Iris pigment epithelial cell (primary cell): ENCODE measurements at places on chromosomes 3 and 15.

GRCh38 chr3:161745741-161746140 lies 249.1 kb downstream of the OTOL1 start:
- no peak for DNase-seq

DNA sequence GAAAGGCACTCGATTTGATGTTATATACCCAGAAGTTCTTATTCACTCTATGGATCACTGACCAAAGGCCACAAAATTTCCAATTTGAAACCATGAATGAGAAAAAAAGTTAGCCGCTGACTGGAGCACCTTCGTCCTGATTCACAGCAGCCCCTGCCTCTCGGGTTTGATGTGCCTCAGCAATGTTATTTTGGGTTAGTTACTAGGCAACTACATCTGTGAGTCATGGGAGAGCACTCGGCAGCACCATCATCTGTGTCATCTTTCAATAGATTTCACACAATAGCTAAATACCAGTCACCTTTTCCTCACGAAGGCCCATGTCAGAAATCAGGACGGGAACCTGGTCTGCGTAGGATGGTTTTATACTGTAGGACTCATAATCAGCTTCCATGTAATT lies 269.2 kb downstream of the ZBBX start:
- DNase-seq: peak; percentile 18

- DNase-seq: no peak
Measured at GRCh38 chr3:94323596-94323995, 260.7 kb downstream of the NSUN3 start.

DNA sequence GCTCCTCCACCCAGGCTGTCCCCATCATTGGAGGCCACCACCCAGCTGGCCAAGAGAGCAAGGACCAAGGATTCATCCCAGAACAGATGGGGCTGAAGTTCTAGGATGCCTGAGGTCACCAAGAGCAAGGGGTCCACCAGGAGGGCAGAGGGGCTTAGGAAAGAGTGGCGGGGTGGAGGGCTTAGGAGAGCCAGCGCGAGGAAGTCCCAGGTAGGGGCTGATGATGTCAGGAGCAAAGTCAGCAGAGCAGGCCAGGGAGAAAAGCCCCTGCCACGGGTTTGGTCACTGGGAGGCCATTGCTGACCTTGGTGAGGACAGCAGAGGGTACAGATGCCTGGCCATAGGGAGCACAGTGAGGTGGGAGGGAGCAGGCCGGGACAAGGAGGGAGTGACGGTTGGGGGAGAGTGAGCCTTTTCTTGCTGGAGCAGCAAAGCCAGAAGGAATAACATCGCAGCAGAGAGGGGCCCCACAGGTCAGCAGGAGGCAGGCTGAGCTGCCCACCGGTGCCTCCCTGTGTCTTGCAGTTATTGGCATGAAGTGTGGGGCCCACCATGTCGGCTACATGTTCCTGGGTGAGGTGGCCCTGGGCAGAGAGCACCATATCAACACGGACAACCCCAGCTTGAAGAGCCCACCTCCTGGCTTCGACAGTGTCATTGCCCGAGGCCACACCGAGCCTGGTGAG lies 5.2 kb downstream of the PARP3 start:
- no peak for DNase-seq

- no peak for DNase-seq
Measured at GRCh38 chr3:129358772-129359371, 69.6 kb downstream of the EFCAB12 start.

- no peak for DNase-seq
Measured at GRCh38 chr3:127214975-127215374, 22.0 kb downstream of the PRR23E start.

GRCh38 chr15:94231723-94232468 lies 535 bp downstream of the MCTP2 start:
- DNase-seq: no peak

GRCh38 chr3:42663581-42664437 lies 10.3 kb downstream of the ZBTB47 start:
- no peak for DNase-seq

DNA sequence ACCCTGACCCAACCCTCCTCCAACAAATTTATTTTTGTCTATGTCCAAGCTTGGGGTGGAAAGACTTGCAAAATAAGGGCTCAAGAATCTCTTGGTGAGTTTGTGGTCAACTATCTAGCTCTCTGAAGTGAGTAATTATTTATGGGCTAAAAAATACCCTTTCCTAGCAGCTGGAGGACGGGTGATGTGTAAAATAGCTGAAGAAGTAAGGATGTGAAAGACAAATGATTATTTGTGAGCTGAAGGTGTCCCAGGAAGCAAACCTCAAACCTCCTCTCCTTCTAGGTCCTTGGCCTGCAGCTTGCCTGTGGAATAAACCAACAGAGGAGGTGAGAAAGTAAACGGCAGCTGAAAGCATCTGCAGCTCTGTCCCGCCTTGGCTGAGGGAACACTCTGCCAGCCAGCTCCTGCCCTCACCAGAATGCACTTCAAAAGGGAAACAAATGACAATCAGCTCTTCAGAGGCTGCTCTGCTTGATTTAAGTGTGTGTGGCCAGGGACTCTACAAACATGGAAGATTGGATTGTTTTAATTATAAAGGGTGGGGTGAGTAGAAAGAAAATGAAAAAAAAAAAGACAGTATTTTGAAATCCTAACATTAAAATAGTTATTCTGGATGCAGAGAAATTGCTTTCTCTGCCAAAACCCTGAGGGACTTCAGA lies 60.3 kb downstream of the TM4SF4 start:
- DNase-seq: peak; percentile 74

GRCh38 chr15:42490671-42491538 lies at the start of gene ZNF106:
Gene ZNF106 (minus strand): TSS chr15:42491141. CDS start chr15:42472289, 18,852 bp downstream.
- peak; percentile 89 for DNase-seq

DNA sequence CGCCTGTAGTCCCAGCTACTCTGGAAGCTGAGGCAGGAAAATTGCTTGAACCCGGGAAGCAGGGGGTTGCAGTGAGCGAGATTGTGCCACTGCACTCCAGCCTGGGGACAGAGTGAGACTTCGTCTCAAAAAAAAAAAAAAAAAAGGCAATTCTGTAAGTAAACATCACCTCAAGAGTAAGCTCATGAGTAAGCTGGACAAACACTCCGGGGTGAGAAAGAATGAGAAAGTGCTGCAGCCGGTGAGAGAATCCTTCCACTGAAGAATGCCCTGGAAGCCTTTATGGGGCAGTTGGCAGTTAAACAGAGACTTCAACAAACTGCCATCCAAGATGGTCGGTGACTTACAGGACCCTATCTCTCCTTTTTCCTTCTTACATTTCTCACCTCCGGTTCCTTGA lies 47.5 kb downstream of the FEZF2 start:
- DNase-seq: no peak

- DNase-seq: peak; percentile 40
Measured at GRCh38 chr15:28084547-28084946, 14.6 kb downstream of the OCA2 start.

GRCh38 chr15:91408476-91409076 lies 308.5 kb downstream of the SV2B start:
- no peak for DNase-seq

DNA sequence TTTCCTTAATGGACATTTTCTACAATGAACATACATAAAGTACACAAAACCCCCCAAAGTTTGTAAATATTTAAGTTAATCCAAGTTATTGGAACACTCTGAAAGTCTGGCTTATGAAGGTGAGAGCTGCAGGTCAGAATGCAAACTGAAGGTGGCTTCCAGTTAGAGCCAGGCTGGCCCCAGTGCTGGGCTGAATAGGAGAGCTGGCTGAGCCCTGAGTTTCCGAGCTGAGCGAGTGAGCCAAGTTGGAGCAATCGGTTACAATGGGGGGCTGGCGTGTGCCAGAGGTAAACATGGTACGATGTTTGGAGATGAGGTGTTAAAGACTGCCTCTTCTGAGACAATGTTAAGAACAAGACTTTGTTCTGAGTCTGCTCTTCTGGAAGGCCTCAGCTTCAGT lies 230.8 kb upstream of the MCTP2 start:
- DNase-seq: no peak

DNA sequence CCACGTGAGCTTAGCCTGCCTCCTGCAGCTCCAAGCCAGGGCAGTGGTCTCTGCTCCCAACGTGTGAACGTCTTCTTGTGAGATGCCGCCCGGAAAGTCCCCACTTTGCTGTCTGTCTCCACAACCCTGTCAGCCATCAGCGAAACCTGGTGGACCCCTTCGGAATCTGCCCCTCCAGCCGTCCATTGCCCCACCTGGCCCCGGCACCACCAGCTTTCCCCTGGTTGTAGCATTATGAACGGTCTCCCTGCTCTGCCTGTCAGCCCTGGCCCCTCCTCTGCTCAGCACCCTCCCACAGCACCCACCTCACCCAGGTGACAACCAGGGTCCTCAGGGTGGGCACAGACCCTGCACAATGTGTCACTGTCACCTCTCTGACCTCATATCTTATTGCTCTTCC lies 71.1 kb downstream of the HMCES start:
- no peak for DNase-seq

GRCh38 chr15:68586274-68586961 lies 7.6 kb downstream of the CORO2B start:
- DNase-seq: peak; percentile 74

DNA sequence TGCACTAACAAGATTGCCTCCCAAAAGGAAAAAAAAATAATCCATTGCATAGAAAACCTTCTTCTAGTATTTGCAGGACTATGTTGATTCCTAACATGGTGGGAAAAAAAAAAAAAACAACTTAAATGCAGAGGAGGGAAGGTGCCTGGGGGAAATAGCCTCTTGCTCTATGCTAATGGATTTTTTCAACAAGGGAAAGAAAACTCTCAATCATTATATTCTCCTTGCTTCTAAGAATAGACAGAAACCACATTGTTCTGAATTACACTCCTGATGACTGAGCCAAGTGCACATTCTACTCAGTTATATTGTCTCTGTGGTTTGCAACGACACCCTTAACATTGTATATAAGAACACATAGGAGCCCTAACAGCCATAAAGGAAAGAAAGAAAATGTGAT lies 760.2 kb downstream of the NAALADL2 start:
- no peak for DNase-seq

DNA sequence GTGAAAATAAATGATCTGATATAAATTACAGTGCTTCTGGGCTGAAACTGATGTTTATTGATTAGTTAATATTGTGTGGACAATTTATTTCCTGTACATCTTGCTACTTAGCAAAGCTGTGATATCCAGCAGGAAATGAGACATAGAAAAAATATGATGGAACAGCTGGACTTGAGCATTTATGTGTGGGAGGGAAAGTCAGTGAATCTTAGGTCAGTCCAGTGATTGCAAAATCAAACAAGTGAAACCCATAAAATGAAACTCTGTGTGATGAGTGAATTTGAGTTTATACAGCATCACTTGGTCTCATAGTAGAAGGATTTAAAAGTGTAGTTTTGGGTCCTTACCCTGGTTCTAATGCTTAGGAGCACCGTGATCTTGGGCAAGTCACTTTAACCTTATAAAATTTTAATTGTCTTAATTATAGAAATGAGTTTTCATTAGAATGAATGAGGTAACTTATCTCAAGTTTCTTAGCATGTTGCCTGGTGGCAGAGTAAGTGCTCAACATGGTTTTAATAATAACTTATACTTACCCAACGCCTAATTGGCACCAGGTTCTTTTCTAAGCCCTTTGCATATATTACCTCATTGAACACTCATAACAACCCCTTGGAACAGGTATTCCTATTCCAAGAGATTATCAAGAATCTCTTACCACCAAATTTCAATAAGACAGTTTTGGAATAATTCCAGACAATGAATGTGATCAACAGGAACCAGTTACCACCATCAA lies 194.6 kb downstream of the ADAMTSL3 start:
- DNase-seq: peak; percentile 96

DNA sequence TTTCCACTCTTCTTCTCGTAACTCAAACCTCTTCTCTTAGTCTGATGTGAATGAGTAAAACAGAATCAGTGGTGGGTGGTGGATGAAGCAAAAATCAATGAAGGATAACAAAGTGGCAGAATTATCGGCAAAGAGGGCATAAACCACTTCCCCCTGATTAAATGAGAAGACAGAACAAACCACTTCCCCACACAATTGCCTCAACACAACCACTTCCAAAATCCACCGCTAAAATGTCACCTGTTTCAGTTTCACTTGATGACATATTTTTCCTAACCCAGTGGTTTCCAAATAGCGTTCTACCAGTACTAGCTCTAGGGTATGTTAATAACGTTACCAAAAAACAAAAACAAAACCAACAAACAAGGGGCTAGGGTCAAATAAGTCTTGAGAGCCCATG lies 478.7 kb upstream of the WNT5A start:
- no peak for DNase-seq
